Activated T-helper 2 cell treated with anti-CD3 and anti-CD28 coated beads, Interferon-gamma antibody, Interleukin-2, Interleukin-4, amounts not matched to agents 10 μg/mL and 5 μg/mL and 100 μg/mL, durations not matched to agents 14 hours and 24 hours and 36 hours (primary cell): ENCODE measurements at places on chromosomes 7 and 10. TPM values are rescaled to one million over a fixed set of nuclear protein-coding genes. Genes with fewer than 3 reads are reported as not detected.

GRCh38 chr10:102712843-102713538 lies 1.2 kb downstream of the ARL3 start:
- no peak for DNase-seq

GRCh38 chr7:21256310-21256877 lies 171.5 kb upstream of the SP4 start:
- no peak for DNase-seq

The TMEM176A gene
- total RNA-seq: not detected in 2 replicates

GRCh38 chr7:85184599-85185423 lies 2.0 kb downstream of the SEMA3D start:
- no peak for DNase-seq

The DOCK1 gene
- total RNA-seq: 0.59 and 1.1 TPM in 2 replicates

GRCh38 chr7:46259947-46260346 lies 338.9 kb upstream of the IGFBP3 start:
- DNase-seq: no peak

The NPC1L1 gene
- total RNA-seq: not detected in 2 replicates

GRCh38 chr10:104043854-104044253 lies 41.8 kb downstream of the COL17A1 start:
- DNase-seq: no peak

DNA sequence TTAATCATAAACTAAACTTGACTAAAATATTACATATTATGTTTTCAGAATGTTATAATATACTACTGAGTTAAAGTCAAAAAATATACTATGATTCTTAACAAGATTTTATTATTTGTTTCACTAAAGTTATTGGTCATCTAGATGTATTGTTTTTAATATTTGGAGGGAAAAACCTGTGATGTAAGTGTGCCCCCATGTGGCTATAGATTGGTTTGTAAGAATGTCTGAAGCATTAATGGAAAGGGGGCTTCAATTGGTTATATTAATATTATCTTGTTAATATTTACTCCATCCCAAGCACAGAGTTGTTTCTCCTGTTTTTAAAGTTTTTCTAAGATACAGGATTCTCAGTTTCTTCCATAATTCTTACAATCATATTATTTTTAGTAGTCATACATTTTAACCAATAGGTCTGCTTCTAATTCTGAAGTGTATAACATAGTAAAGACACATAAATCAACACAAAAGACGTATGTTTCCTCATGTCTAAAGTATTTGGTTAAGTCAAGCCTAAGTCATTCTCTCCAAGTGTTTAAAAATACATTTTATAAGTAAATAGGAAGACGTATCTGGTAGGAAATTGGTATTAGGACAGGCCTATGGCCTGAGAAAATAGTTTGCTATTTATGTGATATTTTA lies 58.0 kb downstream of the GNAT3 start:
- DNase-seq: no peak

- no peak for DNase-seq
Measured at GRCh38 chr10:7444551-7445121, 33.8 kb upstream of the SFMBT2 start.
